Myocyte (in vitro differentiated cells): ENCODE measurements at places on chromosomes 13 and 19. TPM values are rescaled to one million over a fixed set of nuclear protein-coding genes. Genes with fewer than 3 reads are reported as not detected.

- peak; percentile 22 for DNase-seq
Measured at GRCh38 chr13:68190818-68191217, 960.7 kb upstream of the PCDH9 start.

The ZNF285 gene
- 2.6 and 4.6 TPM in 2 replicates for total RNA-seq

DNA sequence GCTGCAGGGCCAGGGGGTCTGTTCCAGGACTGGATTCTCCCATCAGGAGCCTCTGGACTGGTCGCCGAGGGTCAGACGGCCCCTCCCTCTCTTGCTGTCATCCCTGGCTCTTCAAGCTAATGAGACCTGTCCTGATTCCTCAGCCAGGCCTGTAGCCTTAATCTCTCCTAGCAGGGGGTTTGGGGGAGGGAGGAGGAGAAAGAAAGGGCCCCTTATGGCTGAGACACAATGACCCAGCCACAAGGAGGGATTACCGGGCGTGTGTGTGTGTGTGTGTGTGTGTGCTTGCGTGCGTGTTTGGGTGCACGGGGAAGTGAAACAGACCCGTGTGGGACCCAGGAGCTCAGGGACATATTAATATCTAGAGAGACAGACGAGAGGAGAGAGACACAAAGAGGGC lies 1.9 kb upstream of the CRX start:
- DNase-seq, result no peak

- no peak for DNase-seq
Measured at GRCh38 chr13:28650284-28650683, 8.6 kb upstream of the POMP start.

The C19orf67 gene
- not detected in 2 replicates for total RNA-seq

DNA sequence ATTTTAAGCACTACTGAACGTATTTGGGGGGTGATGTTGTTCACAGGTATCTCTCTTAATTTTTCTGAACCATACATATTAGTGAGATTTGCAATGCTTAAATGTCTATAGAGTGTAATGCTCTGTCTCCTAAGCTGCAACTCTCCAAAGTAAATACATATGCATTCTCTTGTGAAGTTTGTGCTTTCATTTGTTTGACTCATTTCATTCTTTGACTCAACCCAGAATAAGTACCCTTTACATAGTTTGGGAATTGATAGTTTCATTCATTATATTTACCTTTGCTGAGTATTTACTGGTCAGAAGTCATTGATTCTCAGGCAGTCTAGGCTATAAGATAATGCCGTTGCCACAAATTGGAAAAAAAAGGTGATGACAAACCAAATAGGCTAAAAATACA lies 406.9 kb downstream of the FGF9 start:
- no peak for DNase-seq

GRCh38 chr19:7067716-7068115 lies 1.8 kb upstream of the ZNF557 start:
- DNase-seq, result peak; percentile 5

DNA sequence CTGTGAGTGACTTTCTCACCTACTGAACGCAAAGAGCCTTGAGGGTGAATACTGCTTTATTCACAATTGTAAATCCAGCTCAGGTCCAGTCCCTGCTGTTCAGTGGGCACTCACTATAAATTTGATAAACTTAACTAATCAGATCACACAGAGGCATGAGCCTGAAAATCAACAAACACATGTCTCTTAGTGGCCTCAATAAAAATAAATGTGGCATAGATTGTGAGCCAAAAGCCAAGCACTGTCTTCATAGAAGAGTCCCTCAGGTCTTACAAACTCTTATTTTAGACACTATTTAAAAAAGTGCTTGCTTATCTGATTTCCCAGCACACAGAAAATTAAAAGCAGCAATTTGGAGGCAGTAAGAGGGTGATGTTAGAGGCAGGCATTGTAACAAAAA lies 957.7 kb downstream of the SLITRK5 start:
- DNase-seq, result no peak
